Activated T-helper 1 cell treated with Interleukin-2 at 50 U/mL for 16 hours (primary cell): ENCODE measurements at places on chromosomes 2 and 18.

- DNase-seq = no peak
Observed at GRCh38 chr2:65071499-65072180, 15.4 kb downstream of the CEP68 start.

DNA sequence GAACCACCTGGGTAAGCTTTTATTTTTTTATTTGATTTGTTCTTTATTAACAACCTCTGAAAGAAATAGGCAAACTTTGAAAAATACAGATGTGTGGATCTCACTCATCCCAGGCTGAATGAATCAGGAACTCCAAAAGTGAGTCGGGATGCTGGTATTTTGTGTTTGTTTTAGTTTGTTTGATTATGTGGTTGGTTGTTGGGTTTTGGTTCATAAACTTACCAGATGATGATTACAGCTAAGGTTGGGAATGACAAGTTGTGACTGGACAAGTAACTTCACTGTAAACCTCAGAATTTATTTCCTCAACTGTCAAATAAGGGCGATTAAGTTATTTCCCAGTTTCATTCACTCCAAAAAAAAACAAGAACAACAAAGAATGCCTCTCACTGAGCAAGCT lies 80.5 kb upstream of the KIF5C start:
- DNase-seq = no peak

DNA sequence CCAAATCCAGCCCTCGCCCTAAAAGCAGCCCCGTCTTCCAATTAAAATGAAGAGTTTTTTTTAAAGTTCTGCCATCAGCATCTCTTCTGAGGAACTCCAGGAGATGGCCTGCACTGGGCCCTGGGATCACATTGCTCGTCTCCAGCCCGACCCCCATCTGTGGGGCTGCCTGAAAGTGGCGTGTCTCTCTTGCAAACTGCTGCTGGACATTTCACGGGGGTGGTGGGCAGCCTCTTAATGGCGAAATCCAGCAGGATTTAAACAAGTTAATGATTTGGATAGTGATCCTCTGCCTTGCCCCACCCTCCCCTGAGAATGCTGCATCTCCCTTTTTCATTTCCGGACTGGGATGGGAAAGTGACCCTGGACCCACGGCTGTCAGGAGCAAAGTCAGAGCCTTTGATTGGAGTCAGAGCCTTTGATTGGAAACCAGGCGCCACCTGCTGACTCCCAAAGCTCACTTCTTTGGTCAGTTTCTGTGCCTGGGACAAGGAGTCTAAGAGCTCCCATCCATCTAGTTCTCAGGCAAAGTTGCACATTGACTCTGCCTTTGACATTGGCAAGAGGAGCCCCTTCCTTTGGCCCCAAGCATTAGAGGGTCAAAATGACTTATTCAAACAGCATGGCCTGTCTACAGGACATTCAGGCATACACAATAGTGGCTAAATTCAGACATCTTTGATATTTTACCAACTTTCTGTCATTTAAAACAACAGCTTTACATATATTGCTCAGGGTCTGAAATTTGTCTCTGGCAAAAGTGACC lies 155.2 kb downstream of the SH3BP4 start:
- DNase-seq = no peak

GRCh38 chr2:84927275-84927627 lies 21.8 kb downstream of the TMSB10 start:
- DNase-seq = no peak

DNA sequence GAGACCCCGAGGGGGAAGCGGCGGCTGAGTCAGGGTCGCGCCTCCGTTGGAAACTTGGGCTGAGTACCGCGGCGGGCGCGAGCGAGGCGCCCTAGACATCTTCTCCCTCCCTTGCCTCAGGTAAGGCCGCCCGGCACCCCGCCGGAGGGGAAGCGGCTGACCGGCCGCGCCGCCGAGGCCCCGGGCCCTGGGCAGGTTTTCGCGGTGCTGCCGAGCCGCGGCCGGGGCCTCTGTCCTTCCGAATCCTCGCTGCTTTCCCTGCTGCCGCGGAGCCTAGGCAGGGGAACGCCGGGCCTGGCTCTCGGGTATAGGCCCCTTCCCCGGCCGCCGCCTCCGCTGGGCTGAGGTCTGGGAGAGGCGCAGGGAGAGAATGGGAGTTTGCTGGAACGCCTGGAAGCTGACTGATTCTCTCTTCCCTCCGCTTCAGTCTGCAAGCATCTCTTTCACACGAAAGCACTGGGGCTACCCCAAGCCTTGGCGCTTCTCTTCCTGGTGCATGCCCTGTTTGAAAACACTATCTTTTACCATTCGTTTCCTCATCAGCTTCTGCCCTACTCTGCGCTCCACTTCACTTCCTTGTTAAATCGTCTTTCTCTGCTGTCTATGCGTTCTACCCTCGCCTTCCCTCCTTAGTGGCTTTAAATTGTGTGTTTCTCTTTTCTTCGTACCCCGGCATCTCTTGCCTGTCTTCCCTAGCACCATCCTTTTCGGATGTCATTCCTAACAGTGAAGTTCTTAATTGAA lies 652 bp downstream of the PPM1B start:
- peak; percentile 17 for DNase-seq
